ENCODE measurements at places on chromosomes 6 and 20.

- DNase-seq: no peak
Measured at GRCh38 chr6:156519940-156520339, 257.2 kb upstream of the ARID1B start.

- no peak for DNase-seq
Measured at GRCh38 chr6:34319471-34319885, 70.7 kb upstream of the SMIM29 start.

GRCh38 chr6:165726965-165727381, 63.9 kb upstream of the PDE10A start:
- no peak for DNase-seq

- DNase-seq: no peak
Measured at GRCh38 chr6:26215585-26216358, 128.5 kb downstream of the HFE start.

DNA sequence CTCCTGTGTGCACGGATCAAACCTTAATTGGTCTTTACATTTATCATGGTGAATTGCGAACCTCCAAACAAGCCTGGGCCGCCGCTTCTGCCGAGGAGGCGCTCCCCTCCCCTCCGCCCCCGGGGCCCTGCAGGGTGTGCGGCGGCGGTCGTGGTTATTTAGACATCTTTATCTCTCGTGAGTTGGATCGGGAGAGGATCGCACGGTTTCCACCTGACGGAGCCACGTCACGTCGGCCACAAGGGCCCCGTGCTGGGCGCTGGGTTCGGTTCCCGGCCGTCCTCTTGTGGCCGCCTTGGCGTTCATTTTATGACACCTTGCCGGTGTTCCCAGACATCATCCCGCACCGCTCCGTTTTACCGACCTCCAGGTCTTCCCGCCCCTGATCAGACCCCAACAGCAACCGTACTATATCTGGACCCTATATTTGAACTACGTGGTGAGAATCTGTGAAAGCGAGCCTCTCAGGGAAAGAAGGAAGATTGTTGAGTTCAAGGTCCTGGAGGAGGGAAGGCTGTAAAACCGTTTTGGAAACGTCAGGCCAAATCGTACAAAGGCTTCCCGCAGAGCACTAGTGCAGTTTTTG, 1.3 kb upstream of the CNR1 start:
- no peak for DNase-seq

- no peak for DNase-seq
Measured at GRCh38 chr20:36384022-36384619, 78.0 kb downstream of the DLGAP4 start.

GRCh38 chr20:3653921-3654320, 9.3 kb downstream of the GFRA4 start:
- DNase-seq: no peak

- DNase-seq: no peak
Measured at GRCh38 chr6:21438237-21438985, 155.1 kb upstream of the SOX4 start.

- DNase-seq: no peak
Measured at GRCh38 chr20:63267691-63268090, 4.9 kb upstream of the ARFGAP1 start.

All from NCI-H2081 (cell line).